Stimulated activated CD8-positive, alpha-beta memory T cell treated with anti-CD3 and anti-CD28 coated beads, Interleukin-4, amount 100 ng/mL, for 4 hours (primary cell): ENCODE measurements at places on chromosomes 7 and 10.

GRCh38 chr10:16644146-16644545 is 122.5 kb upstream of the C1QL3 start:
- DNase-seq = no peak

DNA sequence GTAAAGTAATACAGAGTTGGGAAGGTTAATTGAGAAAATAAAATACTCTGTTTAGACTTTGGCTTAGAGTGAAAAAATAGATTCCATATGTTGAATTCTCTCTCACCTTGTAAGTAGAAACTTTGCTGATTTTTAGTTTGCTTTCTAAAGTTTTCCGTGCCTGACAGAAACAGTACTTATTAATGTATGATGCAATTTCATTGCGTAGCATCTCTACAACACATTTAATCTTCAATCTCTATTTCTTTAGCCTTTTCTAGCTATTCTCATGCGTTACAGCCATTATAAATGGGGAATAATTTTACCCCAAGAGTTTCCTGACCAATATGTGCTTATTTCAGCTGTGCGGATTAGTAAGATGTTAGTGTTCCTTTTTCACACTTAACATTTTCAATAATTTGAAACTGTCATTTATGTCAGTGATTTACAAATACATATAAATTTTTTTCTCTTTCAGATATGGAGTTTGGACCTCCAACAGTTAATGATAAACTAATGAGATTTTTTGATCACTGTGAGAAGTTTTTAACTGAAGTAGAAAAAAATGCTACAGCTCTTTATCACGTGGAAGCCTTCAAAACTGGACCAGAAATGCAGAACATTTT is 3.3 kb downstream of the MINPP1 start:
- no peak for DNase-seq

GRCh38 chr7:112081778-112082177 is 124.4 kb downstream of the DOCK4 start:
- DNase-seq = no peak

GRCh38 chr7:92496876-92497275 is 19.1 kb upstream of the ERVW-1 start:
- DNase-seq = no peak

DNA sequence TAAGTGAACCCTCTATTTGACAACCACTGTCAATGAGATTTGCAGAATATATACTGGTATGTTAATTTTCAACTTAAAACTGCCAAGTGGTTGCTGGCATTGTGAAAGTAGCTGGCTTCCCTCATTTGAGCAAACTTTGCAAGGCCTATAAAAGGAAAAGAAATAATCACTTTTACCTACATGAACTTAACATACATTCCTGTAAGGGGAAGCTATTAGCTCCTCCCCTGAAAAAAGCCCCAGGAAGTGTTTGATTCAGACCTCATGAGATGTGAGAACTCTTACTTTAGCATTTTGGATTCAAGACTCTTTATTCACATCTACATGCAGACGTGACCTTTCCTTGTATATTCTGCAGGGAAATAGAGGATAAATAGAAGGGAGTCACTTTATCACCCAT is 175.6 kb downstream of the OTUD1 start:
- no peak for DNase-seq

DNA sequence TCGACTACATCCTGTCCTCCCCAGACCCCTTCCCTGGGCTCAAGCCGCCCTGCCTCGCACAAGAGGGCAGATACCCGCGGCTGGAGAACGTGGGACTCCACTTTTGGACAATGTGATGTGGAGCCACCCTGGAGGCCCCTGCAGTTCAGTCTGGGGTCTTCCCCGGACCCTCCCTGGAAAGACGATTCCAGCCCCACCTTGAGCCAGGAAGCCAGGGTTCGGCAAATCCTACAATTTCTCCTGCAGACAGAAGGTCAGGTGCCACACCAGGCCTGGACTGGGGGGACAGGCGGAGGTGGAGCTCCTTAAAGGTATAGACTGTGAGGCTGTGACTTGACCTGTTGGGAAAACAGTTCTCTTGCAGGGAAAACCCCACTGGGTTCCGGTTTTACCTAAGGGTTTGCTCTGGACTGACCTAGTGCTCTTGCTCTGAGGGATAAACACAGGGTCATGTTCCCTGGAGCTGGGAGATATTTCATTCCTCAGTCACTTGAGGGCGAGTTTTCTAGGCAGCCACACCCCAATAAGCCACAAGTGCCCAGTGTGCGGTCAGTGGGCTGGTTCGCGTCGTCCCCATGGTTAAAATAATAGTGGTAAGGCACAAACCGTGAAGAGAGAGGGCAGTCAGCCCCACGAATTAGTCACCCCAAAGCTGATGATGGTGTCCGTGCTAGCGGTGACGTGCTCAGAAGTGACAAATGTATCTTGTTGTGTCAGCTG is 1.6 kb downstream of the FOXL3 start:
- DNase-seq = no peak

DNA sequence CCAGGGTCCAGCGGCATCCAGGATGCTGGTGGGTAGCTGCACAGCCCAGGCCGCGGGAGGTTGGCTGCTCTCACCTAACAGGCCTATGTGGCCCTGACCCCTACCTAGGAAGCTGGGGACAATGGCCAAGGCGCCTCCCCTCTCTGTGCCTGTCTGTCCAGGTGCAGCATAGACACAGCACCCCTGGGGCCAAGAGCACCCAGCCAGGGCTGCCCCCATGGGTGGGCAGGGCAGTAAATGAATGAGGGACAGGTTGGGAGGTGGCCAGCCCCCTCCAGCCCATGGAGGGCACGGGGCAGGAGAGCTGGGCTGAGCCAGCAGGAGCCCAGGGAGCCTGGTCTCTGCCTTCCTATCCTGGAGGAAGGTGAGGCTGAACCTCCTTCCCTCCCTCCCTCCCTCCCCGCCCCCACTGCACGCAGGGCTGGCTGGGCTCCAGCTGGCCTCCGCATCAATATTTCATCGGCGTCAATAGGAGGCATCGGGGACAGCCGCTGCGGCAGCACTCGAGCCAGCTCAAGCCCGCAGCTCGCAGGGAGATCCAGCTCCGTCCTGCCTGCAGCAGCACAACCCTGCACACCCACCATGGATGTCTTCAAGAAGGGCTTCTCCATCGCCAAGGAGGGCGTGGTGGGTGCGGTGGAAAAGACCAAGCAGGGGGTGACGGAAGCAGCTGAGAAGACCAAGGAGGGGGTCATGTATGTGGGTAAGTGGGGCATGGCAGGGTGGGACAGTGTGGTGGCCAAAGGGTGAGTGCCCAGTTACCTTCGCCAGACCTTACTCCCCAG is at the start of gene SNCG:
Gene SNCG, plus strand, starts transcription at position 484 of the 785 bp plus-strand sequence. Its CDS starts 99 bp downstream, at position 583.
- no peak for DNase-seq

DNA sequence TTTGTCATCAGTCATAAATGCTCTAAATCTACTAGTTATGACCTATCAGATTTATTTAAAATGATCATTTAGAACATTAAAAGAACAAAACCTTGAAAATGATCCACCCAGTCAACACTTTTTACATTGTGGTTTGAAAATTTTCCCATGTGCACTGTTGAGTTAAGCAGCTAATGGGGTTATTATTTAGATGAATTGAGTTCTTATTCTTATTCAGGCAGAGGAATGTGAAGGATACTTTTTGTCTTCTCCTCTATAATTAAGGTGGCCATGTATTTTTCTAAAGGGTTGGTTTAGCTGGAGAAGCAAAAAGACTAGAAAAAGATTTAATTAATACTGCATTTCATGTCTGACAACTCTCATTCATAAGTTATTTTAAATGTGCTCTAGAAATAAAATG is 74.9 kb upstream of the FEZF1 start:
- DNase-seq = no peak
